ENCODE measurements at places on chromosomes 13 and 19.

GRCh38 chr13:111004444-111004843, 89.6 kb upstream of the ANKRD10 start:
- no peak for DNase-seq

GRCh38 chr19:16944626-16945363, 56.0 kb downstream of the F2RL3 start:
- no peak for DNase-seq

DNA sequence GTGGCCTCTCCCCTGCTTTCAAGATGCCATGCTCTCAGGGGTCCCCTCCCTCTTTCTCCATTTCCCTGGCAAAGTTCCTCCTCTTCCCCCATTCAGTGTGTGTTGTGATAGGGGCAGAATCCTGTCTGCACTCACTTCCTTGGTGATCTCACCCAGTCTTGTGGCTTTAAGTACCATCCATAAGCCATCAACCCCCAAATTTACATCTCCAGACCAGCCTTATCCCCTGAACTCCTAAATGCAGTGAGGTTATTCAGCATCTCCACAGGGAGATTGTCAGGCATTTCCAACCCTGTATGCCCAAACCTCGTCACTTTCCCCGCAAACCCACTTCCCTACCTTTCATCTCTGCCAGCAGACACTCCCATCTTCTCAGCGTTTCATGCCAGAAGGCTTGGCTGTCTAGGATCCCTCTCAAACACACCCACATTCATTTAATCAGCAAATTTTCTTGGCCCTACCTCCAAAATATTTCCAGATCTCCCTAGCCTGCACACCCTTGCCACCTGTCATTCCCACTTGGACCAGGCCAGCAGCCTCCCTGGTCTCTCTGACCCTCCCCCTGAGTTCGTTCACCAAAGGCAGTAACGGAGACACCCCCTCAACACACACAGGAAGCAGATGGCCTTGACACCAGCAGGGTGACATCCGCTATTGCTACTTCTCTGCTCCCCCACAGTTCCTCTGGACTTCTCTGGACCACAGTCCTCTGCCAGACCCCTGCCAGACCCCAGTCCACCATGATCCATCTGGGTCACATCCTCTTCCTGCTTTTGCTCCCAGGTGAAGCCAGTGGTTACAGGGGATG, at the start of gene HCST:
TSS of gene HCST (plus strand) at position 676 of the 808 bp plus-strand sequence. CDS start at position 741, 65 bp downstream.
- DNase-seq, result no peak

- no peak for DNase-seq
Observed at GRCh38 chr13:51520524-51520923, 63.7 kb upstream of the WDFY2 start.

DNA sequence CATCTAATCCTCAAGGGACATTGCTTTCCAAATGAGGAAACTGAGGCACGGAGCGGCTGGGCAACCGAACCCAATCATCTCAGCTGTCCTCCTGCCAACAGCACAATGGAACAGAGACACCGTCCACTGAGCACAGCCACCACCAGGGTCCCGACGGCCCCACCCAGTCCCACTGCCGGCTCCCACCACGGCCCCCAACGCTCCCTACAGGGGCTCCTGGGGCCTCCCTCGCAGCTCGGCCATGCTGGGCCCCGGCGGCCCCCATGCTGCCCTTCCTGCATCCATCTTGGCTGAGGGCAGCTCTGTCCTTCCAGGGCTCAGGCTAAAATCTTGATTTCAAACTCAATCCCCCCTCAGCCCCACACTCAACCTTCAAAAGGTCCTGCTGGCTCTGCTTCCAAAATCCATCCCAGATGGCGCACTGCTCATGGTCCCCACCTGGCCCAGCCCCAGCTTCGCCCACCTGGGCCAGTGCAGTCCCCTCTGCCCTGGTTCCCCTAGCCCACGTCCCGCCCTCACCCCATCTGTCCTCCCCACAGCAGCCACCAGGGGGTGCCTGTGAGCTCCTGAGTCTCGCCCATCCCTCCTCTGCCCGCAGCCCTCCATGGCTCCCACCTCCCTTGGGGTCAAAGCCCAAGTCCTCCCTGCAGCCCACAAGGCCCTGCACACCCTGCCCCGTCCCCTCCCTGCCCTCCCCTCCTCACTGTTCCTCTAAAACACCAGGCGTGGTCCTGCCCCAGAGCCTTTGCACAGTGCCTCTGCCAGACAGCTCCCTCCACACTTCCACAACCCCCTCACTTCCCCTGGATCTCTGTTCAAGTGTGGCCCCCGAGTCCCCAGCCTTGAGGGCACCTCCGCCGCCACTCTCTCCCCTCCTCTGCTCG, 7.9 kb downstream of the PIP5K1C start:
- DNase-seq, result no peak
